CD4-positive, alpha-beta T cell treated with Interleukin-15 for 4 hours (primary cell): ENCODE measurements at places on chromosomes 2 and 18.

- DNase-seq, result no peak
Measured at GRCh38 chr18:12014521-12015415, 33.5 kb downstream of the IMPA2 start.

DNA sequence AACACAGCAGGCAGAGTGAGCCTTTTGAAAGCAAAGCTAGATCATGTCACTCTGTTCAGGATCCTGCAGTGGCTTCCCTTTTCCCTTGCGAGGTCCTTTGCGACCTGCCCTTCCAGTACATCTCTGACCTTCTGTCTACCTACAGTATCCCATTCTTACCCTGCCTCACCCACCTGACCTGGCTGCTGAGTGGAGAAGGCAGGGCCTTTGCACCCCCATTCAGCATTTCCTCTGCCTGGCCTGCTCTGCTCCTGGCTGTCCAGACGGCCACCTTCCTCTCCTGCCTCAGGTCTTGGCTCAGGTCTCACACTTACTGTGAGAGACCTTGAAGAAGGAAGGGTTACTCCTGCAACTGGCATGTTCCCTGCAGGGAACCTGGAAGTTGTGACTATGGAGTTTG, 77.4 kb downstream of the MAPRE2 start:
- DNase-seq, result no peak

DNA sequence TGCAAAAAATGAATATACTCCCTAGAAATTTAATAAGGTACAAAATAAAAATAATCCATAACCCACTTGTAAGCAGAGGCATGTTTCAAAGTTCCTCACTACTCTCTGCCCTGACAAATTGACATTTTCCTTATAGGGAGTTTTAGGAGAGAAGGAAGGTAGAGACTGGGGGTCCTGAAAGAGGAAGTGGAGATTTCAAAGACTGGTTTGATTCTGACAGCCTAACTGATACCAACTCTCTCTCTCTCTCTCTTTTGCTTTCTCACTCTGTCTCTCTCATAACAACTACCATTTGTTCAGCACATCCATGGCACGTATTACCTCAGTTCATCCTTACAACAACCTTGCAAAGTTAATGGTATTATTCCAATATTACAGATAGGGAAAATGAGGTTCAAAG, 18.6 kb downstream of the FZD7 start:
- DNase-seq, result no peak

GRCh38 chr2:5885451-5886173, 193.4 kb downstream of the SOX11 start:
- DNase-seq, result no peak

DNA sequence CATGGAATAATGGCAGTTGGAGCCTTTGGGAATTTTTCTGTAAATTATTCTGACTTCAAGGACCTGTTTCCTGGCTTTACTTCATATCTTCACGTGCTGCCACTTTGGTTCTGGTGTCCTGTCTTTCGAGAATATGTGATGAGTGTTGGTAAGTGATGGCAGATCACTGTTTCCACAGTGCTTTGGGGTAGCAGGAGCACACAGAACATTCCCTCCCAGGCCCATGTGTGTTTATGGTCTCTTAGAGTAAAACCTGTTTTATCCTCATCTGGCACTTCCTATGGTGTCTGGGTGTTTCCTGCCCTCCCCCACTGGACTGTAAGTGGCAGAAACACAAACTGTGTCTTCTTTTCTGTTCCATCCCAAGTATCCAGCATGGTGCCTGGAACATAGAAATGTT, 17.9 kb downstream of the MOGAT1 start:
- no peak for DNase-seq
